ENCODE measurements at places on chromosomes 3 and 15.

GRCh38 chr3:54008099-54008498 lies 114.3 kb upstream of the CACNA2D3 start:
- no peak for DNase-seq

GRCh38 chr15:63380808-63381282 lies 801 bp downstream of the CA12 start:
- no peak for DNase-seq

DNA sequence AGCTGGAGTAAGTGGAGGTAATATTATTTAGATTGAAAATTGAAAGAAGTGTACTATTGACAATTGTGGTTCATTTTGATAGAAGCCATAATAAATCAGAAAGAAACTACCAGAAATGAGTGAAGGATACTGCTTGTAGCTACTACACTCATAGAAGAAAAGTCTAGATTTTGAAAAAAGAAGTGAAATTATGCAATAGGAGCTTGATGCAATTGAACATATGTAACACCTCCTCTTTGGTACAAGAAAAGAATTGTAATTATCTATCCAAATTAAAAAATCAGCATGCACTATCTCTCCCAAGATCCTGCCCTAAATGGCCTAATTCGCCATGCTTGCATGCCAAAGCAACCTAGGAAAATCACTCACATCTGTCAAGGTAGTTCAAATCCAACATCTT lies 51.1 kb upstream of the CD200R1L start:
- no peak for DNase-seq

GRCh38 chr3:80688814-80689213 lies 921.0 kb upstream of the ROBO1 start:
- DNase-seq = no peak

DNA sequence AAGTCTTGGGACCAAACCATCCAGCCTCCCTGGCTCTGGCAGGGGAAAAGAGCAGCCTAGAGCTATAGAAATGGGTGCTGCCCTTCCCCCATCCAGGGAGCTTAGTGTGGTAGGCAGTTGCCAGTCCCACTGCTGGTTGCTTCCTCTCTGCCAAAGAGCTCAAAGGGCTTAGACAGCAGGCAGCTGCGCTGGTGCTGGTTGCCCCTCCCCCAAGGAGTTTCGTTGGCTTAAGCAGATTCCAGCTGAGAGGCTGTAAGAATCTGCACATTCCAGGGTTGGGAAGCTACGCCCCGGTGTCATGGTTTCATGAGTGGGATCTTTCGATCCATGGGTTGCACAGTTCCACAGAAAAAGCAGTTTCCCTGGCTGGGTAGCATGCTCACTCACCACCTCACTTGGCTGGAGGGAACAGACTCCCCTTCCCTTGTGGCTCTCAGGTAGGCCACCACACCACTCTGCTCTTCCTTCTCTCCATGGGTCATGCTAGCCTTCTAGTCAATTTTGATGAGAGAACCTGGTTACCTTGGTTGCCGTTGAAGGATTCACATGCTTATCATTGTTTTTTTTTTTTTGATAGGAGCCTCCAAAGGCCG lies 195.1 kb downstream of the EPHA6 start:
- DNase-seq = no peak

- DNase-seq = peak; percentile 43
These were observed 940 bp upstream of the ACY1 start for GRCh38 chr3:51982352-51982837.

- no peak for DNase-seq
These were observed 56.6 kb downstream of the SH3GL3 start for GRCh38 chr15:83503595-83504364.

DNA sequence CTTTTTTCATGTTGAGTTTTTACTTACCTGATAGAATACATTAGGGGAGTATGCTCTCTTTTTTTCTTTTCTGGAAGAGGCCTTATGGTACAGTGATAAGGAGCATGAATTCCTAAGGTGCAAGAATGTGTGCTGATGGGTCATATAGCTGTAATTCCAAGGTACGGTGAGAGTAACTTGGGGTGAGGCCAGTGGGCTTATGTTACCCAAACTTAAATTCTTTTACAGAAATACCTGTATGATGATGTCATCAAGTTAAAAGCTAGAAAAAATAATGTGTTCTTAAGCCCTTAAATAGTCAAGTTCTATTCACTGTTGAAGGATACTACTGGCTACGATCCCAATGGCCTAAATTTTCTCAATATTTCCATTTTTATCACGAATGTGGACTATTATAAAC lies 111.2 kb downstream of the GMPS start:
- no peak for DNase-seq
